ENCODE measurements at places on chromosomes 5 and 9.

DNA sequence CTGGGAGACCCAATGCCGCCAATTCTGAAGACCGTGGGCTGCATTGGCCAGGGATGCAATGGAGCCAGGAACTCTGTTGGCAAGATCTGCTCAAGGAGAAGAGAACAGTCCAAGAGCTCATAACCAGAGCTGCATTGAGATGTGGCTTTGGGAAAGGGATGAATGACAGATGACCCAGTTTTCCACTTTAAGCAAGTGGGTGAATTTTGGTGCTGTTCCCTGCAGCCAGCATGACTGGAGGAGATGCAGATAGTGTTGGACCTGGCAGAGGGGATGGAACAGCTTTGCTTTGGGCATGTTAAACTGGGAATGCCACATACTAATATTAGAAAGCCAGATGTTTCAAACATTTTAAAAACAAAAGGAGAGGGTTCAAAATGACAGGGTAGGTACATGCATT is 143.1 kb downstream of the FSTL4 start:
- DNase-seq, result no peak

- DNase-seq, result no peak
These were observed 732.0 kb downstream of the TAF11L14 start for GRCh38 chr5:18366234-18366633.

DNA sequence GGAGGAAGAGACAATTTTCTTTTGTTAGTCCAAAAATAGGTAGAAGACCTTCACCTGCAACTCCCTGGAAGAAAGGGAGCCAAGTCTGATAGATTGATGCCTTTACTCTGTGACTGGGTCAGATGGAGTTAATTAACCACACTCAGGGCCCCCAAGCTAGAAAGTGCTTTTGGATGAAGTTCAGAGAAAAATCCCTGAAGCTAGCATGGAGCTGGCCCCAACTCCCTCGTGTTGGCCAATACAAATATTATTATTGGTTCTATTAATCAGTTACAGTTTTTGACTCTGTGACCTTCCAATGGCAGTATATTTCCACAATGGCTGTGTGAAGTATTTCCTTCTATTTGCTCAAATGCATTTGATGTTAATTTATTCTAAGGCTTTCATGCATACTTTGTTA is 1753.5 kb downstream of the EFNA5 start:
- no peak for DNase-seq

DNA sequence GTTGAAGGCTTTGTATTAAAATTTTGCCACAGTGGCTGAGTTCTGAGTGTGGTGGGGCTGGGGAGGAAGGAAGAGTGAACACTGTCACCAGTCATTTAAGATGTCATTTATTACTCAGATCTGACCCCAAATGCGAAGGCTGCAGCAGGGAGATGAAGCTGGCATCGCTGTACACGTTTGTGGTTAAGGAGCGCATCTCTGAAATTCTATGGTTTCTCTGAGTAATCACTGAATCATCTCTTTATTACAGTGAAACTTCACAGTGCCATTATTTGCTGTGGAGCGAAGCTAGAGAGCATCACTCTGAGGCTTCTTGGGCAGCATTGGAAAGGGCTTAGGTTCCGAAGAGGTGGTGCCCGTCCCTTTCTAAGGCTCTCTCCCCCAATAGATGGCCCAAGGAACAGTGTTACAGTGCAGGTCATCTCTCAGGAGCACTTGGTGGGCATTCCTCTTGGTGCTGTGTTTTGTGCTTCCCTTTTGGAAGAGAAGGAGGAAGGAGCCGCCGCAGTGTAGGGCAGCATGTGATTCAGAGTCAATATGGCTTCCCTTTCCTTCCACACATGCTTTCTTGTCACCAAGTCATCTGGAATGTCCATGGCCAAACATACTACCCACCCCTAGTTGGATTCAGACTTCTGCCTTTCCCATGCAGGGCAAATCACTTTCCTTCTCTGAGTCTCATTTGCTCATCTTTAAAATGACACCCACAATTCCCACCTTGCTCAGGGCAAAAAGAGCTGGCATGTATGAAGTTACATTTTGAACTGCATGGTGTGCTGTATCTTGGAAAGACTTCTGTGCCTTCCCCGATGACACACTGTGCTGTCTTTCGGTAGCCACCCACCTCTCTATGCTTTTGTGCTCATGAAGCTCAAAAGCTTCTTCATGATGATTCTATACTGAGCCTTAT is 9.3 kb upstream of the TEX48 start:
- peak; percentile 40 for DNase-seq

- DNase-seq, result no peak
These were observed 81.9 kb downstream of the GPR21 start for GRCh38 chr9:123115146-123115913.

- no peak for DNase-seq
These were observed 937 bp upstream of the SLC26A2 start for GRCh38 chr5:149959406-149960236.

GRCh38 chr9:37290940-37291485 is 131.5 kb upstream of the GRHPR start:
- DNase-seq, result no peak
